Cardiac muscle cell (in vitro differentiated cells and primary cell): ENCODE measurements at places on chromosomes 1 and 21. TPM values are rescaled to one million over a fixed set of nuclear protein-coding genes. Genes with fewer than 3 reads are reported as not detected.

DNA sequence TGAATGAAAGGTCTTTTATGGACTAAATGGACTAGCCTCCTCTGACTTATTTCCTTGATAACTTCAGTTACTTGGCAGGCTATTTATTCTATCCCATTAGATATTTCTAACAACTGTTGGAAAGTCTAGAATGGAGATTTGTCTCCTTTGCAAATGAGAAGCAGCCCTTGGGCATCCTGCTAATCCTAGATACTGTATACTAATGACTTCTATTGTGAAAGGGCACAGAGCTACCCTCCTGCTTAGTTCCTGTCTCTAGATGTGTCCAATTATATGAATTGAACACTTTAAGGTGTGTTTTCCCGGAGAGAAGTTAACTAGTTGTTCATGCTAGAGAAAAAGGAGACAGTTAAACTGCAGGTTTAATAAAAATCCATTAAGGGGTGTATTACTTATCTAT lies 10.2 kb upstream of the NCMAP start:
- H3K27me3 ChIP-seq, result no peaks in the 10 kb centered on the region
- H3K36me3 ChIP-seq, result no peaks in the 10 kb centered on the region
- peaks cover 5% of the 10 kb centered on the region for H3K4me1 ChIP-seq
- DNase-seq, result no peak

- H3K36me3 ChIP-seq, result no peaks in the 10 kb centered on the region
- H3K4me3 ChIP-seq, result no peak overlapping the region
- H3K4me1 ChIP-seq, result no peaks in the 10 kb centered on the region
- no peak for DNase-seq
- no peak overlapping the region for H3K27ac ChIP-seq
Observed at GRCh38 chr21:25487046-25487594, 120.2 kb downstream of the MRPL39 start.

- DNase-seq, result no peak
- no peaks in the 10 kb centered on the region for H3K27me3 ChIP-seq
- H3K27ac ChIP-seq, result no peak overlapping the region
Observed at GRCh38 chr1:30332116-30333094, 391.0 kb downstream of the MATN1 start.

- H3K27ac ChIP-seq, result no peak overlapping the region
- H3K4me3 ChIP-seq, result no peak overlapping the region
- DNase-seq, result no peak
- no peaks in the 10 kb centered on the region for H3K4me1 ChIP-seq
- H3K27me3 ChIP-seq, result no peaks in the 10 kb centered on the region
Observed at GRCh38 chr1:12636098-12636950, 7.6 kb upstream of the AADACL4 start.

Gene GBP4
- total RNA-seq, result 1.4 and 5.5 TPM in 2 replicates
